ENCODE measurements at places on chromosomes 2 and 18.

- no peak for DNase-seq
These were observed 65.1 kb downstream of the CUL3 start for GRCh38 chr2:224520064-224520463.

DNA sequence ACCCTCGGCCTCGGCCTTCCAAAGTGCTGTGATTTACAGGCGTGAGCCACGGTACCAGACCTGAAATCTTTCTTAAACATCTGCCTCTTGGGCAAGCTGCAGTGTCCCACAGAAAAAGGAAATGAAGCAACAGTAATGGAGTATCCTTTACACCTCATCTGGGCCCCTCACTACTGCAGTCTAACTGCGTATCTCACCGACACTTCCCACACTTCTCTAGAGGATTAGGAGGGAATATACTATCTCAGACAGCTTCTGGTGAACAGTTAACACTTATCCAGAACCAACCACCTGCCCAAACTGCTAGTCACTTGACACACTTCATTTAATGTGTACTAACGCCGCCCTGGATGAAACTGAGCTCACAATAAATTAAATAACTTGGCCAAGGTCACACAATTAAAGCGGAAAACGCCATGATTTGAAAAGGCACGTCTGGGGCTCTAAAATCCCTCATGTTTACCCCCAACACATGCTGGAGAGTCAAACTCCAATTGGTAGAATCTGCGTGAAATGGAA lies 993 bp downstream of the COX7A2L start:
- no peak for DNase-seq

- no peak for DNase-seq
These were observed 496.7 kb upstream of the MYT1L start for GRCh38 chr2:2827761-2828221.

DNA sequence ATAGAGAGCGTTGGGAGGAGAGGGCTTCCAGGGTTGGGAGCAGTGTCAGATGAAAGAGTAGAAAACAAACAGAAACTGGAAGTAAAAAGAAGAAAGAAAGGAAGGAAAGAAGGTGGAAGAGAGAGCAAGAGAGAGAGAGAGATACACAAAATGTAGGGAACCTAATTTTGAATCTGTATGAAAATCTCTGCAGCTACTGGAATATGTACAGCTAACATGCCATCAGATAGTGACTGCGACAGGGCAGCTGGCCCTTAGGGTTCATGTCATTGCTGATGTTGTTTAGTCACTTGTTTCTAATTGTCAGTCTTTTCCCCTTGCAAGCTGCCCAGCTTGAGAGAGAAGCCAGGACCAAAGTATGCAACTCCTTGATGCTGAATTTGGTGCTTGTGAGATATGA lies 85.8 kb downstream of the POLE4 start:
- DNase-seq = no peak

DNA sequence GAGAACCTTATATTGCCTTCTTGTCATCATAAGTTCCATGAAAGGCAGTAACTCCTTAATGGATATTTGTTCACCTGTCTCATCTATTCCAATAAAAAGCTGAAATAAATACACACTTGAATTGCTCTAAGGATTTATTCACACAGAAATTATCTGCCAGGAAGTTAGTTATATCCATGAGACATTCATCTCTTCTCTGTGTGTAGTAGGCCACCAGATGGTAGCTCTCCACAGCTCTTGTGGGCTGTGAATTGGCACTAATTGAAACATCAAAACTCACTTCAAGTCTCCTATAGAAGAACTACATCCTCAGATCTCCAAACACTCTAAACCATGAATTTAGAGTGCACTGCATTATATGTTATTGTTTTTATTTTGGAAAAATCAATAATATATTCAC lies 189.6 kb downstream of the DSC3 start:
- no peak for DNase-seq

- DNase-seq = no peak
These were observed 54.8 kb downstream of the CAVIN2 start for GRCh38 chr2:191791953-191792560.

GRCh38 chr2:127604986-127605385 lies 41.0 kb upstream of the GPR17 start:
- DNase-seq = no peak

DNA sequence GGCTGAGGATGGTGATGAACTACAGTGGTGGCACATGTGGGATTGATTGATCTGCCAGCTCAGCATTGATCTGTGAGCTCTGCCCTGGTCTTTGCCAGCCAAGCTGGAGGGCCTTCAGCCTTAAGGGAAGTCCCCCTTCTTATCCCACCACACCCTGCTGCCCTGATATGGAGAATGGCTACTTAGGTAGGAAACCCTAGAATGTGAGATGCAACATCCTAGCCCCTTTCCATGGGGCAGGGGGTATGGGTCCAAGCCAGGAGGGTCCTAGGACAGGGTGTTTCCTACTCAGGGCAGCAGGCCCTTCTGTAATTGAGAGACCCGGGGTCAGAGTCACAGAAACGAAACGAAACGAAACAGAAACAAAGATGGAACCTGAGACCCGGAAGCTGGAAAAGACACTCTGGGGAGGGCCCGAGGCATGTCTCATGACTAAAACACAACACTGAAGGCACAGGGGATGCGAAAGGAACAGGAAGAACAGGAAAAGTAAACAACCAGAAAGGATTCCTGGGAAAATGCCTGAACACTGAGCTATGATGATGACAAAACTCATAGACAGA lies 16.9 kb upstream of the SULT1C2 start:
- DNase-seq = peak; percentile 49

- DNase-seq = no peak
These were observed 20.9 kb downstream of the LYG1 start for GRCh38 chr2:99279969-99280695.

DNA sequence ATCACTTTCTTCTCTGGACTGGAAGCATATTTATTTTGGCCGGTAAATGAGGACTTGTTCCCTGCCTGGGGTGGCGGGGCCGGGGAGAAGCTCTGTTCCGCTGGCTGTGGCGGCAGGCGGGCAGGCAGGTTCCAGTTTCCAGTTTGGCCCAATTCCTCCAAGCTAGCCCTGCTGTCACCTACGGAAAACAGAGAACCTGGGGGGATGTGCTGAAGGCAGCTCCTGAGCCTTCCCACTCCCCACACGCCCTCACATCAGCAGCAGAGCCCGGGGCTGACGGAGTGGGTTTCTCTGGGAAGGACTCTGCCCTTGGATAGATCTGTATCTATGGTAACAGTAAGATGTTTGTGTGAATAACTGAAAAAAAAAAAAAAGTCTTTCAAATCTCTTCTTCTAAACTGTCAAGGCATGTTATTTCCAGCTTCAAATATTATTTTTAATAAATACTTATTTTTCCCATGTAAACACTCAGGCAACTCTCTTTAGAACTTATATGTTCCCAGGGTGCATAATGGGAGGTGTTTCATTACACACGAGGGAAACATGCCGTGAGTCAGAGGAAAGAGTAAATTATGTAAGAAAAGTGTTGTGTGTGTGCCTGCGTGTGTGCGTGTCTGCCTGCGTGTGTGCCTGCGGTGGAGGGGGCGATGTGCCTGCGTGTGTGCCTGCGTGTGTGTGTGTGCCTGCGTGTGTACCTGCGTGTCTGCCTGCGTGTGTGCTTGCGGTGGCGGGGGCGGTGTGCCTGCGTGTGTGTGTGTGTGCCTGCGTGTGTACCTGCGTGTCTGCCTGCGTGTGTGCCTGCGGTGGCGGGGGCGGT lies 116.1 kb upstream of the ZNF516 start:
- no peak for DNase-seq

DNA sequence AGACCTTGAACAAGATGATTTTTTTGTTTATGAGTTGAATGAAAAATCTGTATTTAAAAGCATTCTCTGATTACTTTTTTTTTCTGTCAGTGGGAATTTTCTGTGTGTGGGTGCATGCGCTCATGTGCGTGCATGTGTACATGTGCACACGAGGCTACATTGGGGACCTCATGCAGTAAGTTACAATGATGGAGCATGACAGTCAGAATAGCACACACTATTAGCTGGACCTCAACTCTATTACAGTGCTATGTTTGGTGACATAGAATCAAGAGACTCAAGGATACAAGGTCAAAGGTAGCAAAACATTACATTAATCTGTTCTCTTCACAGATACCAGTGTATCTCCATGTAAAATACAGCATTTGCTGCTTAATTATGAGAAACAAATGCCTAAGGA lies 276.8 kb upstream of the FIGN start:
- DNase-seq = no peak

GRCh38 chr2:8454797-8455196 lies 227.1 kb upstream of the ID2 start:
- no peak for DNase-seq
